ENCODE measurements at places on chromosomes 5 and 9. TPM values are rescaled to one million over a fixed set of nuclear protein-coding genes. Genes with fewer than 3 reads are reported as not detected.

The CTSV gene
- 1.9 TPM for total RNA-seq

The NKD2 gene
- total RNA-seq = 0.70 TPM

The MAMDC4 gene
- total RNA-seq = 0.59 TPM

The GABRB2 gene
- total RNA-seq = not detected

The FOXD4L6 gene
- under 0.01 TPM for total RNA-seq

The CHSY3 gene
- total RNA-seq = 4.0 TPM

The PLAC8L1 gene
- not detected for total RNA-seq

The AFAP1L1 gene
- total RNA-seq = 5.6 TPM

The EMB gene
- 0.94 TPM for total RNA-seq

Measured in smooth muscle cell of the coronary artery (primary cell).